Fibroblast of lung (primary cell): ENCODE measurements at places on chromosomes 2 and 18. TPM values are rescaled to one million over a fixed set of nuclear protein-coding genes. Genes with fewer than 3 reads are reported as not detected.

Gene LOXHD1
- not detected in 2 replicates for total RNA-seq

Gene PPP1R1C
- 0.50 and 0.77 TPM in 2 replicates for total RNA-seq

Gene TMEM127
- 15.2 and 20.8 TPM in 2 replicates for total RNA-seq

Gene CYRIA
- total RNA-seq, result 7.4 and 10.2 TPM in 2 replicates

Gene GPAT2
- total RNA-seq, result 2.8 and 3.9 TPM in 2 replicates

Gene DPP10
- total RNA-seq, result not detected in 2 replicates

Gene TTC31
- total RNA-seq, result 7.7 and 10.7 TPM in 2 replicates

Gene ATP6V1B1
- 0.77 and 2.1 TPM in 2 replicates for total RNA-seq

Gene ATP6V1C2
- total RNA-seq, result under 0.01 TPM in 2 replicates

Gene C1QL2
- not detected in 2 replicates for total RNA-seq

Gene TDRD15
- total RNA-seq, result not detected in 2 replicates

Gene PCGF1
- 31.3 and 35.5 TPM in 2 replicates for total RNA-seq

Gene RAMP1
- 16.0 and 16.4 TPM in 2 replicates for total RNA-seq

Gene AQP12B
- not detected in 2 replicates for total RNA-seq

Gene TTR
- total RNA-seq, result not detected in 2 replicates

Gene DOK6
- total RNA-seq, result 4.0 and 6.7 TPM in 2 replicates

Gene TUBA4B
- not detected in 2 replicates for total RNA-seq

Gene IL36A
- not detected in 2 replicates for total RNA-seq

Gene OXER1
- 0.17 and 0.26 TPM in 2 replicates for total RNA-seq

Gene DSEL
- total RNA-seq, result 51.1 and 157 TPM in 2 replicates

Gene YES1
- total RNA-seq, result 49.5 and 79.6 TPM in 2 replicates

Gene BCL11A
- total RNA-seq, result under 0.01 and 0.17 TPM in 2 replicates

Gene GRP
- not detected in 2 replicates for total RNA-seq

Gene CEBPZ
- total RNA-seq, result 48.9 and 62.4 TPM in 2 replicates

Gene ARHGAP28
- total RNA-seq, result 27.2 and 35.0 TPM in 2 replicates

Gene COLEC11
- total RNA-seq, result 0.77 and 0.83 TPM in 2 replicates

Gene ZSWIM2
- under 0.01 TPM in 1 of 2 replicates, not detected in the other for total RNA-seq

Gene RAX
- total RNA-seq, result not detected in 2 replicates

Gene LRRTM4
- not detected in 2 replicates for total RNA-seq

Gene FAM124B
- not detected in 2 replicates for total RNA-seq

Gene LGALSL
- 2.8 and 3.1 TPM in 2 replicates for total RNA-seq

Gene SCYGR8
- not detected in 2 replicates for total RNA-seq

Gene FAP
- total RNA-seq, result 81.9 and 96.1 TPM in 2 replicates

Gene CCL20
- total RNA-seq, result not detected in 2 replicates

Gene SULT1C2
- under 0.01 and 0.26 TPM in 2 replicates for total RNA-seq

Gene SPHKAP
- not detected in 2 replicates for total RNA-seq

Gene SLC4A3
- 1.3 and 1.5 TPM in 2 replicates for total RNA-seq

Gene MAP3K19
- not detected in 2 replicates for total RNA-seq

Gene UGT1A8
- not detected in 2 replicates for total RNA-seq

Gene HOXD13
- not detected in 2 replicates for total RNA-seq

Gene APOB
- total RNA-seq, result under 0.01 TPM in 2 replicates

Gene ELAC1
- 5.4 and 7.3 TPM in 2 replicates for total RNA-seq

Gene SPAG16
- 36.0 and 36.8 TPM in 2 replicates for total RNA-seq

Gene MEP1B
- under 0.01 TPM in 2 replicates for total RNA-seq

Gene PROC
- total RNA-seq, result not detected in 2 replicates

Gene CHRNG
- total RNA-seq, result not detected in 2 replicates

Gene LTBP1
- 190 and 324 TPM in 2 replicates for total RNA-seq

Gene SMAD7
- total RNA-seq, result 16.3 and 23.1 TPM in 2 replicates

Gene AOX1
- total RNA-seq, result 65.1 and 81.4 TPM in 2 replicates

Gene GRB14
- 0.26 and 0.33 TPM in 2 replicates for total RNA-seq
